NB4 (cell line): ENCODE measurements at places on chromosomes 3 and 15.
A peak's percentile ranks its signal among the peaks of the same experiment; 100 is the strongest.

- DNase-seq, result no peak
Measured at GRCh38 chr3:110393941-110394340, 677.7 kb upstream of the NECTIN3 start.

- no peak for DNase-seq
Measured at GRCh38 chr3:31412832-31413231, 119.9 kb upstream of the STT3B start.

DNA sequence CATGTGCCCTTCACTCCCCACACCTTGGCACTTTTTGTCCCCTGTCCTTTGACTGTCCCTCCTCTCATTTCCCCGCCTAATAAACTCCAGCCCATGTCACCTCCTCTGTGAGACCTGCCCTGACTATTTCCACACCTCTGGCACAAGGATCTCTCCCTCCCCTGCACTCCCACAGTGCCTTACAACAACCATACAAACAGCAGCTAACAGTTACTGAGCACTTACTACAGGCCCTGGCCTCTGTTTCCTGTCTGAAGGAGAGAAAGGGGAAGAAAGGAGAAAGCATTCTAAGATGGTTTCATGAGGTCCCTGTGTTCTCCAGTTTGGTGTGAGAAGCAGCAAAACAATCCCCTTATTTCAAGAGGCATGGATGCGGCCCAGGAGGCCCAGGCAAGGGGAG lies 20.0 kb upstream of the TRH start:
- peak; percentile 86 for DNase-seq

DNA sequence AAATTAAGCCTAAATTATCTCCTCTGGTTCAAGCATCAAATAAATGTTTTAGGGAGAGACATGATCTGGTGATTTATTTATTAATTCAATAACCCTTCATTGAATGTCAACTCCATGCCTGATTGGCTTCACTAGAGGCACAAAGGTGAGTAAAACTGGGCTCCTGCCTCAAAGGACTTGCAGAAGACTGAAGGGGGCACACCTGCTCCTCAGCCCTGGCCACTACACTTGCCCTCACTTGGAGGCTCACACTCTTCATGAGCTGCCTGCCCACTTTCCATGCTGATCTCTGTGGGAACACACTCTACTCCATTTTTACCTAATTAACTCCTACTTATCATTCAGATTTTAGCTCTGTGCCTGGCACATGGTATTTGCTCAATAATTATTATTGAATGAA lies 84.4 kb upstream of the KCNMB2 start:
- DNase-seq, result no peak

GRCh38 chr3:10852066-10852808 lies 36.2 kb downstream of the SLC6A11 start:
- DNase-seq, result no peak

GRCh38 chr15:89021224-89021623 lies 67.0 kb upstream of the ABHD2 start:
- no peak for DNase-seq

DNA sequence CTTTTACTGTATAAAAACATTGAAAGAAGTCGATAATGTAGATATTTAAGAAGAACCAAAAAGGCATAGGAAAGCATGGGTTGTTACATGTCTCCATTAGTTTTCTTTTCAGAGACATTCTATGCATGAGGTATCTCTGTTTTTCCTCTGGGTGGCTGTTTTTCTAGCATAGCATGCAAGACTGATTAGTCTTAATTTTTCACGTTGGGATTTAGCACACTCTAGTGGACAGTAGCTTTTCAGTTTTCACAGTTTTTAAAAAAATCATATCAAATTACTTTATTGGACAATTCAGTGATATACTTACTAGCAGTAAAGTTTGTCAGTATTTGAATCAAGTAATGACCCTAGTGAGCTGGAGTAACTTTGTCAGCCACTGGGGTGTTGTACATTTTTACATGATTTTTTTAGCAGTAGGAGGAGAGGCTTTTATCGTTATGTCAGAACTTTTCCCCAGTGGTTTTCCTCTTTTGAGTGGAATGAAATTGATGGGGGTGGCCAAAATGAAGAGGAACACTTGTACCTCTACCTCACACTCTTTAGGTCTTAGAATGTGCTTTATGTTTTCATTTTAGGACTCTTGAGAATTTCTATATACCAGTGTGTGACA lies 57.2 kb downstream of the SEC22A start:
- DNase-seq, result peak; percentile 57

DNA sequence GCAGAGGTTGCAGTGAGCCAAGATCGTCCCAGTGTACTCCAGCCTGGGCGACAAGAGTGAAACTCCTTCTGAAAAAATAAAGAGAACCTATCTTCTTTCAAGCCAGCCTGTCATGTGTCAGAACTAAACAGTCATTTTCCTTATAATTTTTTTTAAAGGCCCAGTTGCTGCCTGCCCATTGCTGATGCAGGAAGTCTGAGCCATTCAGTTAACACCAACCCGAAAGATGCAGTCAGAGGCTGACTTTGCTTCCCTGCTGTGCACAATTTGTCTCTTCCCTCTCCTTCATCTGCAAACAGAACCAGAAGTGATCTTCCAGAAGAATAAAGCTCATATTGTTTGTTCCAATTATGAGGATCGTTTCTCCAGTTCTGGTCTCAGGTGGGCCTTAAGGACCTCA lies 220.6 kb downstream of the SLCO3A1 start:
- no peak for DNase-seq

DNA sequence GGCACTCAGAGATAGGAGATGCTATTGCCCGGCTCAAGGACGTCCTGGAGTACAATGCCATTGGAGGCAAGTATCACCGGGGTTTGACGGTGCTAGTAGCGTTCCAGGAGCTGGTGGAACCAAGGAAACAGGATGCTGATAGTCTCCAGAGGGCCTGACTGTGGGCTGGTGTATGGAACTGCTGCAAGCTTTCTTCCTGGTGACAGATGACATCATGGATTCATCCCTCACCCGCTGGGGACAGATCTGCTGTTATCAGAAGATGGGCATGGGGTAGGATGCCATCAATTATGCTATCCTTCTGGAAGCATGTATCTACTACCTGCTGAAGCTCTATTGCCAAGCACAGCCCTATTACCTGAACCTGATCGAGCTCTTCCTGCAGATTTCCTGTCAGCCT lies 26.4 kb downstream of the BCL2A1 start:
- no peak for DNase-seq

DNA sequence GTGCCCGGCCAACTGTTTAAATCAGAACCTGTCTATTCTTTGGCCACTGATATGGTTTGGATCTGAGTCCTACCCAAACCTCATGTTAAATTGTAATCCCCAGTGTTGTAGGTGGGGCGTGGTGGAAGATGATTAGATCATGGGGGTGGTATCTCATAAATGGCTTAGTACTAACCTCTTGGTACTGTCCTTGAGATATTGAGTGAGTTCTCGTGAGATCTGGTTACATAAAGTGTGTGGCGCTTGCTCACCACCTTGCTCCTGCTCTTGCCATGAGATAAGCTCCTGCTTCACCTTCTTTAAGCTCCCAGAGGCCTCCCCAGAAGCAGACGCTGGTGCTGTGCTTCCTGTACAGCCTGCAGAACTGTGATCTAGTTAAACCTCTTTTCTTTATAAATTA lies 42.4 kb downstream of the REC114 start:
- DNase-seq, result no peak

- DNase-seq, result no peak
Measured at GRCh38 chr3:11551036-11551435, 92.7 kb downstream of the VGLL4 start.

DNA sequence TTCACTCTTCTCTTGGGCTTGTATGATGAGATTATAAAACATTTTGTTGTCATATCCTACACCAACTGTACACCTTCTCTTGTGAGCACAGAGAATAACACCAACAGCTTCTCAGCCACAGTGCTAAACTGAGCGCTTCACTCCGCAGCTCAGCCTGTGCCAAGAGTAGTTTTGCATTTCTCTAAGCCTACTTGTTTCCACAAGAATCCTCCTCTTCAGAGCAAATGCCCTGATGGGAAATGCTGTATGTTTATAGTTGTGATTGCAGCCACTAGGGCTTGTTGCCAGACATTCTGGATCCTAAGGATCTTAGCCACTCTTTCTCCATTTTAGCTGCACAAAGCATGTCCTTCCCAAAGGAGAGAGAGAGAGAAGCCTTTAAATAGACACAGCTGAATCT lies 138.8 kb upstream of the PLXND1 start:
- DNase-seq, result no peak

DNA sequence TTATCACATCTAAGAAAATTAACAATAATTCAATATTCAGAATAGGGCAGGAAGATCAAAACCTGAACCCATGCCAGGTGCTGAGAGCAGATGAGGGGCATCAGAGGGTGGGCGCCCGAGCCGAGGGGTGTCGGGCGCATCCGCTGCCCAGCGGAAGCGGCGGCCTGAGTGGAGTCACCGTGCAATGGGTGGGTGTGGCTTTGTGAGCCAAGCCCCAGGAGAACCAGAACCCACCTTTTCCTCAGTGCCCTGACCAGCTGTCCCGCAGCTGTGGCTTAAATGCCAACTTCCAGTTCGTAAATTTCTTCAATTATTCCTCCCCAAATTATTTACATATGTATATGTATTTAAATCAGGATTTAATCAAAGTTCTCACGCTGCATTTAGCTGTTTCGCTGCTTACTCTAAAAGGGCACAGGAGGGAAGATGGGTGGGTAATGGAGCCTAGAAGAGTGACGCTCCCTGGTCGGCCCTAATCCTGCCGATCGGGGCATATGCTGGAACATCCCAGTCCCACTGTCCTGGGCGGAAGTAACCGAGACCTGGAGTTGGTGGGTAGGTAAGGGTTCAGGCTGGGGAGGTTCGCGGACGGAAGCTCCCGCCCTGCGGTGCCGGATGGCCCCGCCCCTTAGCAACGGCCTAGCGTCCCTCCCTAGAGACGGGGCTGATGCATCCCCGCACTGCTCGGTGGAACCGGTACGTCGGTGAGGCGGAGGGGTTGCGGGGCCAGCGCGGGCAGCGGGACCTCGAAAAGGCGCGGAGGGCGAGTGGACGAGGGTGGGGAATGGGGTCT lies 1.3 kb downstream of the DNAH1 start:
- no peak for DNase-seq

GRCh38 chr3:14689247-14689980 lies 14.5 kb downstream of the C3orf20 start:
- peak; percentile 50 for DNase-seq
